Breast epithelium (tissue), 4 donors: ENCODE measurements at places on chromosomes 1 and 21.
A peak's percentile ranks its signal among the peaks of the same experiment; 100 is the strongest.

DNA sequence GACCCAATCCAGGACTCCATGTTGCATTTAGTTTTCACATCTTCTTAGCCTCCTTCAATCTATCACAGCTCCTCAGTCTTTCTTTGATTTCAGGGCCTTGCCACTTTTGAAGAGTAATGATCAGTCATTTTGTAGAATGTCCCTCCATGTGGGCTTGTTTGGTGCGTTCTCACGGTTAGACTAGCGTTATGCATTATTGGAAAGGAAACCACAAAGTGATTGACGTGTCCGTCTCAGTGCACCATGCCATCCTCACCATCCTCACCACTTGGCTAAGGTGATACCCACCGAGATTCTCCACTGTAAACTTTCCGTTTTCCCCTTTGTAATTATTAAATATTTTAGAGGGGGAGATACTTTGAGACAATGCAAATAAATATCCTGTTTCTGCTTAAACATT lies 59.6 kb upstream of the OLIG2 start:
- DNase-seq = no peak

- no peak for DNase-seq
Measured at GRCh38 chr1:178575611-178576361, 62.9 kb downstream of the TEX35 start.

GRCh38 chr1:156119503-156120209 lies 5.1 kb downstream of the LMNA start:
- no peak for DNase-seq

GRCh38 chr1:206808615-206809014 lies 36.3 kb upstream of the IL10 start:
- DNase-seq = no peak

- DNase-seq = no peak
Measured at GRCh38 chr1:90067194-90067931, 72.5 kb downstream of the ZNF326 start.

DNA sequence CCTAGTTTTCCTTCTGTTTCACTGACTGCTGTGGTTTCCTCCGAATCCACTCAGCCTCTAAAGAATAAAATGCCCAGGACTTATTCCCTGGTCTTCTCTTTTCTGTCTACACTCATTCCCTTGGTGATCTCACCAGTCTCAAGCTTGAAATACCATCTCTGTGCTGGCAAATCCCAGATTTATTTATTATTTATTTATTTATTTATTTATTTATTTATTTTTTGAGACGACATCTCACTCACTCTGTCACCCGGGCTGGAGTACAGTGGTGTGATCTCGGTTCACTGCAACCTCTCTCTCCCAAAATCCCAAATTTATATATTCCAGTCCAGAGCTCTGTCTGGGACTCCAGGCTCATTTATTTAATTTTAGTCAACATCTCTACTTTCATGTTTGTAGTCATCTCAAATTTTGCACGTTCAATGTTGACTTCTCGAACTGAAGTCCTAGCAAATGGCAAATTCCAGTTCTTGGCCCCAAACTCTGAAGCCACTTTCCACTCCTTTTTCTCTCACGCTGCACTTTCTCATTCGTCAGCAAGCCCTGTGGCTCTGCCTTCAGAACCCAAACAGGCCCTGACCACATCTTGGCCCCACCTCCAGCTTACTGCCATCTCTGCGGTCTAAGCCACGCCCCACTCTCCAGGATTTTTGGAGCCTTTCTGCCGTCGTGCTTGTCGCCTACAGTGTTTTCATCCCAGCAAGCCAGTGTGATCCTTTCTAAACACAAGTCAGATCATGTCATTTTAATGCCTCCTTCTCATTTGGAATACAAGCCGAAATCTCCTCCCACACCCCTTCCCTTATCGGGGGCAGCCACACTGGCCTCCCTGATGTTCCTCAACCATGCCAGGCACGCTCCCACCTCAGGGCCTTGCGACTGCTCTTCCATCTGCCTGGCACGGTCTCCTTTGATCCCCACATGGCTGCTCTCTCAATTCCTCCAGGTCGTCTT lies 14.2 kb upstream of the TENT5B start:
- peak; percentile 95 for DNase-seq

DNA sequence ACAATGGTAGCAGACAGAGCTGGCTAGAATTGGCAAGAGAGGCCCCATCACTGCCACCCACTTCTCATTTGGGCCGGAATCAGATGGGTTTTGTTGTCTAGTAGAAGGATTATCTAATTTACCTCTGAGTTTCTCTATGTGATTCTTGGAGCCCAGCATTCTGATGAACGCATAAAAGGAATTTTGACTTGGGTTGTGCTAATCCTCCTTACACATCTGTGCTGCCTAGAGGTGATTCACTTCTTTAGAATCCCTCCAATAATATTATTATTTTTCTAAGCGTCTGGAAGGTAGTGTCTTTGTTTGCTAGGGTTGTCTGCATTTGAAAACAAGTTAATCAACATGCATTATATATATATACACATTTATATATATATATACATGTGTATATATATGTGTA lies 118.1 kb downstream of the RUNX1 start:
- DNase-seq = no peak

DNA sequence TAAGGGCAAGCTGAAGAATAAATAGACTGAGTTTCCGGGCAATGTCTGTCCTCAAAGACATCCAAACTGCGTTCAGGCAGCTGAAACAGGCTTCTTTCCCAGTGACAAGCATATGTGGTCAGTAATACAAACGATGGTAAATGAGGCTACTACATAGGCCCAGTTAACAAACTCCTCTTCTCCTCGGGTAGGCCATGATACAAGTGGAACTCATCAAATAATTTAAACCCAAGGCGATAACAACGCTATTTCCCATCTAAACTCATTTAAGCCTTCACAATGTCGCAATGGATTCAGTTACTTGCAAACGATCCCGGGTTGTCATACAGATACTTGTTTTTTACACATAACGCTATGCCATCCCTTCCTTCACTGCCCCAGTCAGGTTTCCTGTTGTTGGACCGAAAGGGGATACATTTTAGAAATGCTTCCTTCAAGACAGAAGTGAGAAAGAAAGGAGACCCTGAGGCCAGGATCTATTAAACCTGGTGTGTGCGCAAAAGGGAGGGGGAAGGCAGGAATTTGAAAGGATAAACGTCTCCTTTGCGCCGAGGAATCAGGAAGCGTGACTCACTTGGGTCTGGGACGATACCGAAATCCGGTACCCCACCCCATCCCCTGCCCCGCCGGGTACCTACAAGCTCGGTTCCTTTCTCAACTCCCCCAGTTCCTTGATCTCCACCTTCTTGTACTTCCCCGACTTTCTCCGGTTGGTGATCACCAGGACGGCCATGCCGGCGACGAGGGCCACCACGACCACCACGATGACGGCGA lies 1.3 kb downstream of the TACSTD2 start:
- DNase-seq = no peak

DNA sequence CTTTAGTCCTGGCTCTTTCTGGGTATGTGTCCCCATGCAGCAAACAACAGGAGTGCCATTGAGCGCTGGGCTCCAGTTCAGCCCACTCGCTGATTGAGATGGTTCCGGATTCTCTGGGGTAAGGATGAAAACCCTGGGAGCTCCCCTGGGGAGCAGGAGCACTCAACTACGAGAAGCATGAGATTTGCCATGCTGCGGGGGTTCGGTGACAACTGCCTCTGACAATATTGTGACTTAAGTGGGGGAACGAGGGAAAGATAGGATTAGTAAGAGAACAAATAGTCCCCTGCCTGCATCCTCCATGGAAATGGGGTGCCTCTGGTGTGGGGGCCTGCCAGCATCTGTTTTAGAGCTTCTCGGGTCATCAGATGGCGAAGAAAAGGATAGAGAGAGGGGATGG lies 123.6 kb upstream of the IPO9 start:
- DNase-seq = no peak

GRCh38 chr1:26524181-26524580 lies 5.4 kb upstream of the RPS6KA1 start:
- no peak for DNase-seq

- no peak for DNase-seq
Measured at GRCh38 chr1:85116856-85117255, 68.6 kb upstream of the MCOLN3 start.

GRCh38 chr1:67333603-67334002 lies 25.9 kb downstream of the IL12RB2 start:
- no peak for DNase-seq

GRCh38 chr21:44888581-44889550 lies 15.4 kb upstream of the PTTG1IP start:
- DNase-seq = no peak

DNA sequence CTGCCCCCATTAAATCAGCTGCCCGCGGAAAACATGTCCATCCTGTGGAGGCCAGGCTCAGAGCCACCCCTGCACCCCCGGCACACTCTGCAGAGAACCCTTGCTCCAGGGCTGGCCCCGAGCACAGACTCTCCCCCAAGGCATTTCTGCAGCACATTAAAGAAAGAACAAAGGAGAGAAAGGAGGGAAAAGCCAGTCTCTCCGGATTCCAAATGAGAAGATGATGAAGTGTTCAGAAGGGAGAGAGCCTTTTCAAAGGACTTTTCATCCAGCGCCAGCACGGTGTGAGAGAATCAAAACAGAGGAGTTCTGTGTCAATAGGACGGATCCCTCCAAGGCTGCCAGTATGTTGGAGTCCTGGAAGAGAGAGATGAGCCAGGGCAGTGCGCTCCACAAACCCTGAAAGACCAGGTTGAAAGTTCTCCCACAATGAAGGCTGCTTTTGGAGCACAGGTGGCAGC lies 498.3 kb downstream of the NPHP4 start:
- peak; percentile 82 for DNase-seq

DNA sequence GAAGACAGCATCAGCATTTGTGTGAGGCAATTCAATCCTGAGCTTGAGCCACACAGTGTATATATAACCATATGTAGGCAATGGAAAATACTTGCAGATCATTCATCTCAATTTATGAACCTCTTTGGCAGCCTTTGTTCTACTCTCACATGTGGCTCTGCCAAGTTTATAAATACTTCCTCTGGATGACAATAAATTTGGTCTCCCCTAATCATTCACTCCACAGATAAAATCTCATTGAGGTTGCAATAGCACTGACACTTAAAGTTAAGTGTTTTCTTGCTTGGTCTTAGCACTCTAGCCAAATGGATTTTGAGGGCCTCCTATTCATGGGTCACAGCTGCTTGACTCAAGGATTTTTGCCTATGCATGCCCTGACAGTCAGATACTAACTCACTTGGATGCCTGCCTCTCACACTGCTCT lies 136.6 kb upstream of the VANGL1 start:
- DNase-seq = no peak

- peak; percentile 44 for DNase-seq
Measured at GRCh38 chr1:246930830-246931548, 759 bp downstream of the AHCTF1 start.

- DNase-seq = no peak
Measured at GRCh38 chr1:219399446-219399845, 213.5 kb downstream of the ZC3H11B start.

DNA sequence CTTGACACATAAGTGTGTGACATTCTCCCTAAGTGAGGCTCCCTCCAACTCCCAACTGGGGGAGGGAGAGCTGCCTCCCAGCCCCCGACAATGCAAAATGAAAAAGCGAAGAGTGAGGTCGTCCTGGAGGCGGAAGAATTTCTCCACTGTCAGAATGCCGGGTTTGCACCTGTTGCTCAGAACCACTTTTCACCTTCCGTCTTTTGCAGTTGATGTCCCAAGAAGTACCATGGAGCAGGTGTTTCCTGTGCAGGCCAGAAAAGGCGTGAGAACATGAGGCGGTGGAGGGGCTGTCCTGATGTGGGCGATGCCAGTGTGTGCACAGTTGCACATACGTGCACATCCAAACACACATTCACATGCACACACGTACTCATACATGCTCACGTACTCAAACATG lies 158.6 kb upstream of the AJAP1 start:
- DNase-seq = no peak

DNA sequence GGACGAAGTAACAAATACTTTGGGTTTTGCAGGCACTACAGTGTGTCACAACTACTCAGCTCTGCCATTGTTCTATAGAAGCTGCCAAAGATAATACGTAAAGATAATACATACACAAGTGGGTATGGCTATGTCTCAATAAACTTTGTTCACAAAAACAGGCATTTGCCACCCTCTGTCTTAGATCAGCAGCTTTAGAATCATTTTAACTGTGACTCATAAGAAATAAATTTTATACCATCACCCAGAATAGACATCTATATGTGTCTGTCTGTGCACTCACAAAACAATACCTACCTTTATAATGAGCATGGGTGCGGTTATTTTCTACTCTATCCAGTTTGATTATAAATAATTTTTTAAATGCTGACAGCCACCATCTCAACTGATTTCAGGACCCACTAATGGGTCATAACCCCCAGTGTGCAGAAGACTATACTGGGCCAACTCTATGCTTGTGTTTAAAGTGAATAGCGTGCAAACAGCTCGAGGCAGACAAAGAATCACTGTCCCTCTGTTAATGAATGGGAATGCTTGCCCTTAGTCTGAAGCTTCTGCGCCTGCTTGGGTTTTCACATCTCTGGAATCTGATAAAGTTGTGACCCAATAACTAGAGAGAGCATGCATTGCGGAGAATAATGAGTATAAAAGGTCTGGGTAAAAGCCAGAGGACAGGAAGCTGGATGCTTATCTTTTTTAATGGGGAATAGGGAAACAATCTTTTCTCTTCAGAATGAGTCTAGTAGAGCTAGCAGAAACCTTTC lies 216.2 kb downstream of the PLPP3 start:
- no peak for DNase-seq

- DNase-seq = peak; percentile 33
Measured at GRCh38 chr1:192609110-192610079, 26.6 kb upstream of the RGS13 start.

DNA sequence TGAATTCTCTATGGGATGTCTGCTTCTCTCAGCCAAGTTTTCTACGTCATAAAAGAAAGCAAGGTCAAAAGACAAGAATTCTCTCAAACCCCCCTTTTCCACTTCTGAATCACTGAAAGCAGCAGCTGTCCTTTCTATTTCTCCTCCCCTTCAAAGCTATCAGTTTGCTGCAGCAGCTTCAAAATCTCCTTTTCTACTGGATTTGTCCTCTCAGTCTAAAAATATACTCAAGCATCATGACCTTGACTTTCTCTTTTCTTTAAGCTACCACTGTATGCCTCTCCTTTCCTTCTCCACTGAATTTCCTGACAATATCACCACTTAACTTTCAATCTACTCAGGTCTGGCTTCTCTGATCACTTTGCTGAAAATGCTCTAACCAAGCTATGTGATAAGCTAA lies 1.9 kb downstream of the WDR64 start:
- no peak for DNase-seq

- no peak for DNase-seq
Measured at GRCh38 chr1:187051618-187052232, 223.0 kb downstream of the PLA2G4A start.

GRCh38 chr1:45093334-45093733 lies 81.3 kb downstream of the UROD start:
- DNase-seq = no peak
